GM12865 (cell line): ENCODE measurements at places on chromosomes 11 and 22.

- no peak for DNase-seq
Measured at GRCh38 chr11:99537681-99538080, 516.9 kb downstream of the CNTN5 start.

DNA sequence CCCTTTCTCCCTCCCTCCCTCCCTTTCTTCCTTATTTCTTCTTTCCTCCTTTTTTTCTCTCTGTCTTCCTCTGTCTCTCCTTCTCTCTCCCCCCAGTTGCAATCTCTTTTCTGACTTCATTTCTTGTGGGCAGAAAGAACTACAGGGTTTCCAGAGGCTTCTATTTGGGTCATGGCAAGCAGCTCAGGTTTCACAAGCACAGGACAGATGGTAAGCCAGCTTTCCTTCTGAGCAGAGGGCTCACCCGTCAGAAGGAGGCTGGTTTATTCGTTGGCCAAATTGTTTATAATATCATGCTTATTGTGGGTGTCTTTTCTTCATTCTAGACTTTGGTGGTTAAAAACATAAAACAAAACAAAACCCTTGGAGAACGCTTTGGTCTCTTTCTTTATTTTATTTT is 58.9 kb upstream of the CLMP start:
- no peak for DNase-seq

- no peak for DNase-seq
Measured at GRCh38 chr11:121054266-121054665, 30.4 kb downstream of the TBCEL start.

- no peak for DNase-seq
Measured at GRCh38 chr11:111452146-111452545, 60.0 kb downstream of the BTG4 start.

DNA sequence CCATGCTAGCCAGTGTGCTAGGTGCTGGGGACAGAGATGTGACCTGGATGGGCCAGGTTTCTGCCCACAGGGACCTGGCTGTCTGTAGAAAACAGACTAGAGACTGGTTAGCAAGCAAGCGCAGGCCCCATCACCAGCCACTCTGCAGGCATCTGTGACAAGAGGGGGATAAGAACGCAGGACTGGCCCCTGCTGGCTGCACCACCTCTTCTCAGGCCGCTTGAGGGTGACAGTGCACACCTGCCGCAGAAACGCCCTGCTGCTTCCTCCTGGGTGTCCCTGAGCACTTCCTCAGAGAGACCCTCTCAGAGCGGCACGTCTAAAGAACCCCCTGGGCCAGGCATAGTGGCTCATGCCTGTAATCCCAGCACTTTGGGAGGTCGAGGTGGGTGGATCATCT is 5.9 kb upstream of the PICK1 start:
- DNase-seq, result no peak

GRCh38 chr11:96054870-96055705 is 131.2 kb upstream of the MTMR2 start:
- peak; percentile 27 for DNase-seq

GRCh38 chr11:44848203-44848962 is 102.3 kb downstream of the TP53I11 start:
- no peak for DNase-seq

- no peak for DNase-seq
Measured at GRCh38 chr22:20084547-20085413, 4.7 kb downstream of the DGCR8 start.

- DNase-seq, result no peak
Measured at GRCh38 chr11:128213461-128213860, 373.9 kb downstream of the ETS1 start.

DNA sequence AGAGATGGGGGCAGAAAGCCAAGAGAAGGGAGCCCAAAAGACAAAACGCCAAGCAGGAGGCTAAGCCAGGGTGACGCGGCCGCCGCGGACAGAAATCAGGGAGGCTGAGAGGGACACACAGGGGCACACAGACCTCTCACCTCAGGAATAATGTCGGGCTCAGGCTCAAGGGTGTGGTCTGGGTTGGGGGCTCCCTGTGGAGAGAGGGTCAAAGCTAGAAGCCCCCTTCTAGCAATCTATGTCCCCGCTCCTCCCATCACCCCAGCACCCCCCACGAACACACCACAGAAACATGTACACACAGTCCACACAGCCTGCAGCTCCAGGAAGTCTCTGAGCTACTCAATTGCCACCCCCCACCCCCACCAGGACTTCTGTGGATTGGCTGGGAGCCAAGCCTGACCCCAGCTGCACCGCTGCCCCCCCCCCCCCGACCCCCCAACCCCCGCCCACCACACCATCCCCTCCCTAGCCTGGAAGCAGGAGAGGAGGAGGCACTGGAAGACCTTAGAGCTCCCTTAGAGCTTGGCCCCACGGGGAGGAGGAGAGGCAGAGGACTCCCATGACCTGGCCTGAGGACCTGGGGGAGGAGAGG is 6.9 kb downstream of the BCL9L start:
- no peak for DNase-seq

GRCh38 chr11:126978165-126978564 is 22.4 kb downstream of the KIRREL3 start:
- no peak for DNase-seq

- DNase-seq, result no peak
Measured at GRCh38 chr11:556662-557256, 3.8 kb downstream of the LMNTD2 start.

GRCh38 chr11:122697636-122698167 is 42.2 kb downstream of the UBASH3B start:
- DNase-seq, result peak; percentile 67

- DNase-seq, result no peak
Measured at GRCh38 chr11:121721448-121721847, 268.7 kb upstream of the SORL1-AS1 start.

DNA sequence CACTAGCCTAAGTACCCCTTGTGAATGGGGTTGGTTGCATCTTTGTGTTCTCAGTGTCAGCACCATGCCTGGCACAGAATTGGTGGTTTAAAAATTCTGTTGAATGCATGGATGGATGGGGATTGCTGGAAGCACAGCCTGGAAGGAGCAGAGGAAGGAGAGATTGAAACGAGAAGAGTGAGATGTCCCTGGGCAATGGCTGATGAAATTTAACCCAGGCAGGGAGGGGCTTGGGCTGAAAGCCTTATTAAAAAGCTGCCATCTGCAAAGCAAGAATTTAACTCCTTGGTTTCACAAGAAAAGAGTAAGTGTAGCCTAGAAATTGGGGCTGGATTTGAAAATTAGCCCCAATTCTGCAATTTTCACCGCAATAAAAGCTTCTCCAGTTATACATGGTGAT is 126.7 kb downstream of the TEAD1 start:
- no peak for DNase-seq

DNA sequence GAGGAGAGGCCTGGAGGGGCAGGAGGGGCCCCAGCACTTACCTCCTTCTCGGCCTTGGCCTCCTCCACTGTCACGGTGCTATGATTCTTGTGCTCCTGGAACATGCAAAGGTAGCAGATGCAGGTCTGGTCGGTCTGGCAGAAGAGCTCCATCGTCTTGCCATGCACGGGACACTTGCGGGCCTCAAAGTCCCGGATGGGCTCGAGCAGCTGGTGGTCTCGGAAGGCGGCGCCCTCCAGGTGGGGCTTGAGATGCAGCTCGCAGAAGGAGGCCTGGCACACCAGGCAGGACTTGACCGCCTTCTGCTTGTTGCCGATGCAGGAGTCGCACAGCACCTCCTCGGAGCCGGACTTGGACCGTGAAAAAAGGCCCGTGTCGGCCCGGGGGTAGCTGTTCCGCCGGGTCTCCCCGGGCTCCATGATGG is 714 bp downstream of the TRIM29 start:
- no peak for DNase-seq

GRCh38 chr11:131827430-131827829 is 457.0 kb downstream of the NTM start:
- no peak for DNase-seq

GRCh38 chr22:47446331-47446730 is 683.9 kb downstream of the TBC1D22A start:
- no peak for DNase-seq

DNA sequence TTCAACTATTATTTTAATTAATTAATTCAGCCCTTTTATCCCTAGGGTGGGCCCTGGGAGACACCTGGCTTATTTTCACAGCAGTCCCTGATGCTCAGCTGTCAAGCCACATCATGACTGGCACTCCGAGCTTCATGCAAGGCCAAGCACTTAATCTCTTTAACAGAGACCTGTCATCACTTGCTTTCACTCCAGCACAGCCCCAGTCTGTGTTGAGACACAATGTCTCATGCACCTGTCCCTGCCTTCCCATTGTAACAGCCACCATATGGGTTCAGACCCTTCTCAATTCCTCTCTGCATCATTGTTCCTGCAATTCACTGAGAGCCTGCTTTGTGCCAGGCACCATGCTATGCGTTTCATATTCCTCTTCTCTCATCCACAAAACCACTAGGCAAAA is 222.2 kb upstream of the TENM4 start:
- no peak for DNase-seq

DNA sequence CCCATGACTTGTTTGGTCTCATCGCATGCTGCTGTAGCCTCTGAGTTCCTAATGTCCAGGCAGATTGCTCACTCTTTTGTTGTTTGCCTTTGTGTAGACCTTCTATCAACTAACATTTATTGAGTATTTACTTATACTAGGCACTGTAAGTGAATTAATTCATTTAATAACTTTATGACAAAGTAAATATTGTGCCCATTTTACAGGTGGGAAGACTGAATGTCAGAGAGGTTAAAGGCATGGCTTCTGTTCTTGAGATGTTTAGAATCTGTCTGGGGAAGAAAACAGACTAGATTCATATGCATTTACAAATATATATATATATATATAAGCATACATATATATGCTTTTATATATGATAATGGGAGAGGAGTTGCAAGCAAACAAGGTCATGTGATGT is 27.1 kb downstream of the EHF start:
- no peak for DNase-seq

DNA sequence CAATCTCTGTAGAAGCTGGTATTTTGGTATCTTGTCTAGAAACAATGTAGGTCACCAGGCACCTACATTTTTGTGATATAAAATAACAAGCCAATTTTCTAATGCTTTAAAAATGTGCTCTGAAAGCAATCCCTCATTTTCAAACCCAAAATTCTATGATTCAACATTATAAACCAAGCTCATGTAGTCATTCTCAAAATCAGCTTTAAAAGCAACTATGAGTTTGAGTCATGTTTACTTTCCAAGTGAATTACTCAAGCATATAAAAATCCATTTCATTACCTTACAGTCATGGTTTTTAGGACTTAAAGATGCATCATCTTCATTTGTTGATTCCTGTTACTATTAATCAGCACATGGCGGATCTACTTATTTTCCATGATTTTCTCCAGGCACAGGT is 216.4 kb downstream of the GRM5 start:
- DNase-seq, result no peak

GRCh38 chr11:116853461-116854073 is 16.1 kb upstream of the APOA1 start:
- DNase-seq, result peak; percentile 90

DNA sequence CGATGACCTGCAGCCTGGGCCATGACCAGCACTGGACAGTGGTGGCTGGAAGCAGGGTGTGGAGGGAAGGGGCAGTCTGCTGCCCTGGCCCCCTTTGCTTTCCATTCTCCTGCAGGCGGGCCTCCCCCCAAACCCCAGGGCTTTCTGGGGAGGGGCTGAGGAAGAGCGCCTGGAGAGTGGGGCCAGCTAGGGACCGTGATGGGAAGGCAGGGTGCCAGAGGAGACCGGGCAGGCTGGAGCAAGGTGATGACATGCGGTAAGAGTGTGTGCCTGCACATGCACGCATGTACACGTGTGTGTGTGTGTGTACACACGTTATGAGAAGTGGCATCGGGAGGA is 7.8 kb downstream of the OAF start:
- DNase-seq, result no peak

DNA sequence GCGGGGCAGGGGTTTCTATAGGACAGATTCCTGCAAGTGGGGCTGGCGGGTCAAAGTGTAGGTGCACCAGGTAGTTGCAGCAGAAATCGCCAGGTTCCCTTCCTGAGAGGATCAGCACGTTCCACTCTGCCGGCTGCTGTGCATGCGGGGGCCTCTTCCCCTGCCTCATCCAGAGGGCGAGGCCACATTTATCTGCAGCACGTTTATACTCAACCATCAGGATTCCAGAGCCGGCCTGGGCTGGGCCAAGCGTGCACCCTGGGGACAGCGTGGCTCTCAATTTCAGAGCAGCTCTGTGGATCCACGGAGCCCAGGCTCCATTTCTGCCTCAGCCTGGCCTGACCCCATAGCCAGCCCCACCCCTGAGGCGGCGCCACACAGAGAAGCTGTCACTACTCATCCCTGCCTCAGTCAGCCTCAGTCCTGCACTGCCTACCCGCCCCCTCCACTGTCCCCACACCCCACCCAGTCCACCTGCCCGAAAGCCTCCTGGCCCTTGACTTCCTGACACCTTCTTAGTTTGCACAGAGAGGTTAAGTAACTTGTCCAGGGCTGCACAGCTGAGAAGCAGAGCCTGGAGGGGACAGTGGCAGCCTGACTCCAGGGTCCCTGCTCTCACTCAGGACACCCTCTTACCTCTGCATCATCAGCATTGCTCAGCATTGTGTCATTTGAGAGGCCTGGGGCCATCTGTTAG is 45.9 kb upstream of the RTL6 start:
- no peak for DNase-seq

DNA sequence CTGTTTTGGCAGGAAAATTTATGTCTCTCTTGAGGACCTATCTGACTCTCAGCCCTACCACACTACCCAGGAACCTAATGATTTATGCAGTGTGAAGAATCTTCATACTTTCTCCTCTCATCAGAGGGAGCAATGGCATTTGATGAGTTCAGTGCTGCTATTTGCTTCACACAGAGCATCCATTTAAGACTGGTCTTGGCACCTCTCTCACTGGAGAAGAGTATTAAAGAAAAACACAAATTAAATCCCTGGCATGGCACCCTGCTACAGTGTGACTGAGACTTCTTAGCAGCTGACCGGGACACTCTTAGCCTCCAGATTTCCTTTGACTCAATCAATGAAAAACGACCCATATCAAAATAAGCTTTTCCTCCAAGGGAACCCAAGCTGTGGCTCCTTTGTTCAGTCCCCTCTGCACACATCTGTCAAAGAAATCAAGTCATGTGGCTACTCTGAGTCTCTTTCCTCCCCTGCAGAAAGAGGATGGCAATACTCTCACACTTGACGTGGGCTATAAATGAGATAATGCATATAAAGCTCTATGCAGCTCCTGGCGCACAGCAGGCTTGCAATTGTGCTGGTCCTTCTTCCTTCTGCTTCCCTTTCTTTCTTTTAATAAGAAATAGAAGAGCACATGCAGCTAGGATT is 186.1 kb upstream of the E2F8 start:
- no peak for DNase-seq

- no peak for DNase-seq
Measured at GRCh38 chr11:27328614-27329013, 34.4 kb downstream of the CCDC34 start.

DNA sequence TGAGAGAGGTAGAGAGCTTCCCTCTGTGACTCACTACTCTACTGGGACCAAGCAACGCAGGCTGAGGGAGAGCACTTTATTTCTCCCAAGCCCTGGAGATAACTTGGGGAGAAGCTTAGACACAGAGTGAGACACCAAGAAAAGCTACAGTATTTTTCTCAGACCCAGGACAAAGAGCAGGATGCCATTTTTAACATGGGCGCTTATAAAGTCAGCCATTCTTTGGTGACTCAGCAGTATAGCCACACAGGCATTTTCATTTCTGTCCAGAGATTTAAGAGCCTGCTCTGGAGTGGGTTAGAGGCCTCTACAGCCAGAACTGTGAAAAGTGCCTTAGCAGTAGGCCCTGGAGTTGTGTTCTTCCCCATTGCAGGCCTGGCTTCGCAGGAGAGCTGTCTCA is 55.0 kb upstream of the GLYAT start:
- no peak for DNase-seq

- peak; percentile 60 for DNase-seq
Measured at GRCh38 chr22:36510966-36511881, 4.4 kb upstream of the FOXRED2 start.
